ENCODE measurements at places on chromosomes 6 and 20.

DNA sequence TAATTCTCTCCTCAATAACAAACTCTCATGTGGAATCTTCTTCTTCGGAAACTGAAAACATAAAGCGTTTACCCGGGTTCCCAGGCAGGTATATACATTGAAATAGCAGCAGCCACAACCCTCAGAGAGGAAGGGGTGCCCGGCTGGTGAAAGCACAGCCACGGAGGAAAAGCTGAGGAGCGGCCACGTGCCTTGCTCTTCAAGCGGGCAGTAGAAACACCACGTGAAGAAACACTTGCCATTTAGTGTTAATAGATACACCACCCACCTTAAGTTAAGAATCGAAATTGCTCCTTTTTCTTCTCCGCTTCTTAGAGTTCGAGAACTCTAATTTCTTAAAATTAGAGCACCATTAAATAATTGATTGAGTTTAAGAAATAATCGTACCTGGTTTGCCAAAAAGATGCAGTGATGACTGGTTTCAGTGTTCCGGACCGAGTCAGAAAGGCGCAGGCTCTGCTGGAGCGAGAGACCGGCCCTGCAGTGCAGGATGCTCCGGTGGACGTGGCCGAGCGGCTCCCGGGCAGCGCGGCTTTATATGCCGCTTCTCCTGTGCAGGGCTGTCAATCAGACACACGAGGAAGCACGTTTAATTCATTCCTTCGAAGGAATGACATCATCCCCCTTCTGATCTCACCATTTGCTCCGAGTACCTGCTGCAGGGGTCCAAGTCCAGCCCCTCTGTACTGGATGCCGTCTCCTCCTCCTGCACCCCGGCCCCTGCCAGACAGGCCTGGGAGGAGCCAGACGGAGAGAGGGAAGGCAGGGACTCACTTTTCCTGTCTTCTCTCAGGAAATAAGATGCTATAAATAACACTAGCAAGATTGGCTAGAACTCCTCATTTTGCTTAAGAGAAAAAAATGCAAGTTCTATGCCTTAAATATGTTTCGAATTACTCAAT, at the start of gene THBS2:
TSS of gene THBS2 (minus strand) at position 510 of the 902 bp plus-strand sequence. CDS start 3,062 bp downstream, outside the sequence.
- no peak for DNase-seq

DNA sequence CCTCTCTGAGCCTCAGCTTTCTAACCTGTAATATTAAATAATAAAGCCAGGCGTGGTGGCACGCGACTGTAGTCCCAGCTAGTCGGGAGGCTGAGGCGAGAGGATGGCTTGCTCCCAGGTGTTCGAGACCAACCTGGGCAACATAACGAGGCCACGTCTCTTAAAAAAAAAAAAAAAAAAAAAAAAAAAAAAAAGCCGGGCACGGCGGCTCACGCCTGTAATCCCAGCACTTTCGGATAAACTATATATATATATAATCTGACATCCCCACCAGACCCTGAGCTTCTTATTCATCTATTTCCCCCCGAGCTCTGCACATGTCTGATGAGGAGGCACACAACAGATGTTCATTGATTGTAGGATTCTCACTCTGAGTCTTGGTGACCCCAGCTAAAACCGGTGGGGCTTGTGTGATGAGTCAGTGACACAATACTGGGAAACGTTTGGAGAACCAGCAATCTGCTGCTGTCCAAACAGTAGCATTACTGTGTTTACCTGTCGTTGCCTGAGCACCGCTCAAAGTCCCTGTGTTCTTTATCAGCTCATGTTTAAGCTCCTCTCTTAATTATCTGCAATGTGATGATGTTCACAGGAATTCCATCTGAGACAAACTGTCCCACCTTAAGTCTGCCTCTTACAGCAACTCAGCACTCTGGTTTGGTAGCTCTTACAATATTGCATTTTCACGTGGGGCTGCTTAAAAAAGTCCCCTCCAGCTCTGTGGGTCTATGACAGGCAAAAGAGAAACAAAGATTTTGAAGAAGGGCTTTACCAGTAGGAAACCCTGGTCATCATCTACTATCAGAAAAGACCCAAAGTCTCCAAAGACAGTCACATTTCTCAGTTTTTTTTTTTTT, 1.0 kb upstream of the SPATA2 start:
- DNase-seq, result no peak

GRCh38 chr20:34260208-34260942, 19.2 kb downstream of the ASIP start:
- no peak for DNase-seq

- no peak for DNase-seq
Observed at GRCh38 chr6:37435816-37436215, 2.8 kb downstream of the CMTR1 start.

DNA sequence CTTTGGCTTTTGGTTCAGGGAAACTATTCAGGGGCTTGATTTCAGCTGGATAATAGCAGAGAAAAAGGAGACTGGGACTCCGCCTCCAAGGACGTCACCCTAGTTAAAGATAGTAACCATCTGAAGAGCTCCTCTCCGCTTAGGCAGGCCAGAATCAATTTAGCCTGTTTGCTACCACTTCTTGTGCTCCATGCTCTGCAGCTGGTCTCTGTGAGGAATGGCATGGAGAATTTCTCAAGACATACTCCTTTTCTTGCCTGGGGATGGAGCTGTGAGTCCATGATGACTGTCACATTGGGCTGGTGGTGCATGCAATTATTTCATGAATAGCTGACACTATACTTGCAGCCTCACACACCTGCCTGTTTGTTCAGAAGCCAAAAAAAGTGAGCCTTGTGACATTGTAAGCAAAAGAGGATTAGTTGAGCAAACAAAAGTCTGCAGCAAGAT, 61.4 kb downstream of the TXLNB start:
- DNase-seq, result no peak
